Stimulated activated CD8-positive, alpha-beta memory T cell treated with anti-CD3 and anti-CD28 coated beads, Interleukin-2, amount 100 ng/mL, for 1 hour (primary cell): ENCODE measurements at places on chromosomes 12 and 14.

DNA sequence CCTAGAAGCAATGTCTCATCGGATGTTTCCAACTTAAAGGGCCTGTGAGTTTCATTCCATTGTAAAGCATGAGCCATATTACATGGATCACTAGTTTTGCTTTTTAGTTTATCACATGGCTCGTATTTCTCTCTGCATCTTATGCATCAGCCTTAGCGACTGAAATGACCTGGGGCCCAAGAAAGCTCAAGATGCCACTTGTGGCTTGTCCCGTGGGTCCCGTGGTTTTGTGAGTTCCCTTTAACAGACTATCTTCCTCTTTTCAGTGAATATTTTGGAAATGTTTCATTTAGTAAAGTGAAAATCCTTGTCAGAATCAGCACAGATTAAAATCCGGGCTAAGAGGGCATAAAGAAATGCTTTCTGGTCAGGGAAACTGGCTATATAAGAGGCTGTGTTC, 86.2 kb upstream of the PPM1H start:
- DNase-seq: no peak

GRCh38 chr14:103547455-103547940, 15.0 kb downstream of the BAG5 start:
- no peak for DNase-seq

GRCh38 chr14:57998766-57999165, 132.9 kb upstream of the SLC35F4 start:
- DNase-seq: no peak

DNA sequence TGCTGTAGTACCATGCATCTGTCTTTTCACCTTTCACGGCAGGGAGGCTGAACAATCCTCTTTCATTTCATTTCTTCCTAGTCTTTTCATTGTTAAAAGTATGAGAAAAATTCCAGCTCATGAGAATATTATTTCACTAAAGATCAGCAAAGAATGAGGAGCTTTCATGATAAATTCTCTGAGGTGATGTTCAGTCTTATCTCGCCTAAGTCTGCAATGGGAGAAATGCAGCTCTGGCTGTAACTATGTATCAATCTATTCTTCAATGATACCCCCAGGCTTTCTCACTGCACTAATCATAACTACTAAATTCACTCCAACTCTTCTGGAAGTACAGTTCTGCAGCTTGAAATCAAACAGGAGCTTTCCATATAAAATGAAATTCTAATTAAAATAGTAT, 15.7 kb downstream of the FOXG1 start:
- no peak for DNase-seq

DNA sequence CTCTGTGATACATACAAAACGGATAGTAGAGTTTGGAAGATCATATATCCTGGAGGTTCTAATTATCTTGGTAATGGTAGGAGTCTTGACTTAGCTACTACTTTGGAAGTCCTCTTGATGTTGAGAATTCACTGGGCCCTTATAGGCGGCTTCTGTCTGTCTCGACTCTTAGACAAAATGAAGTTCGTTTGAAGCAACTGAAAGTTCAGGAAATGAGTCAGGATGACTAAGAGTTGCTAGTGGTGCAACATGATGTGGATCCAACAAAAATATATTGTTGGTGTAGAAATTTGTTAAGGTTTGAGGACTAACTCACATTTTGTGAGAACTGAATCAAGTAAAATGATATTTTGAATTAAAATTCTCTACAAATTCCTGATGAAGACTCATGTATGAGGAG, 272.7 kb downstream of the AEBP2 start:
- DNase-seq: no peak

DNA sequence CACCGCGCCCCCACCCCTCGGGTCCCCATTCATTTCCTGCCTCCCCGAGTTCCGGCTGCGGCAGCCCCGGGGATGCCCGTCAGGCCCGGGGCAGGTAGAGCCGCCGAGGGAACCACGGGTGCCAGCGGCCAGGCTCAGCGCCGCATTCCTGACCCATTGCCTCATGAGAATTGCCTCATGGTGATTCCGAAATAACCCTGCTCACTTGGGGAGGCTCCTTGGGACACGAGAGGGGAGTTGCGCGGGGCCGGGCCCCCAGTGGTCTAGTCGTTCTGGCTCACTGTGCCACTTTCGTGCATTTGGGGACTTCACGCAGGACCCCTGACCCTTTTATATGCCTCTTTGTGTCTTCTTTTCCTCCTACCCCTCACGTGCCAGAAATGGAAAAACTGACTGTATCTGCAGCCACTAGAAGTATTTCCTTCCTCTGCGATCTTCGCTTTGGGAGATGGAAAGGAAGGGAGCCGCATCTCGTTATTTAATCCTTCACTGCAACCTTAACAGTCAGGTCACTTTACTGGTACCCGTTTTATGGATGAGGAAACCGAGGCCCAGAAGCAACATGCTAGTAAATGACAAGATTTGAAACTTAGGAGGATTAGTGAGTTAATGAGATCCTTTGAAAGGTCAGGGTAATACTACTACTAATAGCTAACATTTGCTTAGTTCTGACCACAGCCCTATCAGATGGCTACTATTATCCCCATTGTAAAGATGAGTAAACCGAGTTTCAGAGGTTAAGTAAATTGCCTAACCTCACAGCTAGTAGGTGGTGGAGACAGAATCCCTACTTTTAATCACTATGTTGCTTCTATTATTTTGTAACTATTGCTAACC, 768 bp downstream of the PTPN11 start:
- no peak for DNase-seq

- DNase-seq: no peak
Observed at GRCh38 chr14:105039458-105040205, 18.7 kb upstream of the CDCA4 start.

DNA sequence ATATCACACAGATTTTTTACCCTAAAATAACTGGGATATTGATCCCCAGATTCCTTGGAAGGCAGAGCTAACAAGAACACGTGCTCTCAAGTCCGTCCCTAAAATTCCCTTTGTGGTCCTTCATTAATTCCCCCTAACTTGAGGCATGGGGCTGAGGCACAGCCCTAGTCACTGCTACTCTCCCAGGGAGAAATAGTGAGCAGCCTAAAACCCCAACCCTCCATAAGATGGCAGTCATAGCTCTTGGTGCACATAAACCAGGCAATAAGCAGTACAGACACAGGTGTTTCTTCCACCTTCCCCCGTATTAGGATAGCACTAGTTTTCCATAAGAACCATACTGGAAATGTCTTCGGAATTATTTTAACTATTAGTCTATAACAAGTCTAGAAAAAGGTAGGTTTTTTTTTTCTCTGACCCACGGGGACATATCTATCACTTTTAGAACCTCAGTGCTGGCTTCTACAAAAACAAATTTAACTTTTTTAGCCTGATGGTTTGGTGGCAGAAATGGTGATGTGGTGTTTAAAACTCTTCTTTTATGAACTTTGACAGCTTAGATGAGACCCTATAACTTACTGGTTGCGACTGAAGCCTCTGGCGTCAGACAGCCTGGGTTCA, 3.1 kb upstream of the ARHGEF40 start:
- no peak for DNase-seq

GRCh38 chr14:32064931-32065330, 12.2 kb upstream of the ARHGAP5 start:
- DNase-seq: no peak

DNA sequence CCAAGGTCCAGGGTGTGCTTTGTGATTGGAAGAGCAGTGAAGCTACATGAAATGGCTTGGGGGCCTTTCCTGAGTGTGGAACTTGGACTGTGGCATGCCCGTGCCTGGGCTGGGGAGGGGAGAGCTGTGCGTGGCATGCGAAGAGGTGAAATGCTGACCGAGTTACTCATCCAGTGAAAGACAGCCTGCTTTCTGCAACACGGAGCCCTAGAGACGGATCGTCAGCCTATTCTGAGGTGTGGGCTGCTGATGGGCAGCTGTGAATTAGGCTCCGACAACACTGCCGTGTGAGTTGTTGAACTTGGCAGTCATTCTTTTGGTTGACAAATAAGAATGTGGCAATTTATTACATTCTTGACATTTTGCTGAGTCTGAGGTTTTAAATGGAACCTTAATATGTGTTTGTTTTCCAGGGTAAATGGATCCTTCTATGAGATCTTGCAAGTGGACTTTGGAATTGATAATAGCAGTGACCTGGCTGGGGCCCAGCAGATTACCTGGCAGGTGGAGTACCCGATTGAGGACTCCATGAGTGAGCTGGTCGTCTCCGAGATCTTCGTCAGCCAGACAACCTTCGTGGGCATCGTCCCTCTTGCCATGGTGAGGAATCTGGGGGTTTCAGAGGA, 453.9 kb downstream of the AACS start:
- no peak for DNase-seq
